Osteocyte (in vitro differentiated cells): ENCODE measurements at places on chromosomes 7 and 10. TPM values are rescaled to one million over a fixed set of nuclear protein-coding genes. Genes with fewer than 3 reads are reported as not detected.

Gene GJD4
- not detected in 2 replicates for total RNA-seq

DNA sequence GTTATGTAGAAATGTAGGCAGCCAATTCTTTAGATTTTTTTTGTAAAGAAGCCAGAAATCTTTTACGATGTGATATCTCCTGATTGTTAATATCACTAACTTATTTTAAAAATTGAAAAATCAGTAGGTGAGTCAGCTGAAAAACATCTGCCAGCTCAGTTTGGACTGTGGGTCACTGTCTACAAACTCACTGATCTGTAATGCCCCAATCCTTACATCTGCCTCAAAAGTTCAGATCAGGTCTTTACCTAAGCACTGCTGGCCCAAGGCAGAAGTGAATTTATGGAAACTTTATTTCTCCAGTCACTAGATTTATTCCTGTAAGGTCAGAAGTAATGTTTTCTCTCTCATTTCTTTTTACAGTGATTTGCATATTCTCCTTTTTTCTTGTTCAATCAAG, 31.0 kb upstream of the FAM13C start:
- no peak overlapping the region for H3K4me3 ChIP-seq
- peaks cover 3% of the 10 kb centered on the region for H3K4me1 ChIP-seq
- no peak for DNase-seq
- no peak overlapping the region for H3K27ac ChIP-seq

DNA sequence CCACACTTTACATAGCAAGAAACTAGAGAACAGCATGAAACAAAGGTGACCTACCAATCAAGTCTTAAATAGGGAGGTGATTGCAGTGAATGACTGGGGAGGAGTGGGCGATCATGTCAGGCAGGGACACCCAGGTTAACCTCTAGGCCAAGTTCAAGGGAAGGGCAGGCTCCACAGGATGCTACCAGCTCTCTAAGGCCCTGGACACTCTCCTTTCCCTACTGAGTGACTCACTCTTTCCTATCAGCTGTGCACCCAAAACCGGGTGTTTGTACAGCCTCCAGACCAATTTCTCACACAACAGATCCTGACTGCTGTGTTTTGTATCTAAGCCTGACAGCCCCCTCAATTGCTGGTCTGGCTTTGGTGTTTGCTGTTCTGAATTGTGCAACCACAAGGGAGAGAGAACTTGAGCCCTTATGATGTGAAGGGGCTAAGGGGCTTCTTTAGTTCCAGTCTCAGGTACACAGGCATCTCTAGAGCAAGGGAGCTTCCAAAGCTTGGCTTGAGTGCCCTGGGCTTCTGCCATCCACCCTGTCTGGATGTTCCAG, 107.8 kb downstream of the TBXAS1 start:
- no peak for DNase-seq
- H3K4me1 ChIP-seq, result peaks cover 9% of the 10 kb centered on the region
- no peak overlapping the region for H3K4me3 ChIP-seq
- no peaks in the 10 kb centered on the region for H3K36me3 ChIP-seq

Gene PRLHR
- total RNA-seq, result not detected in 2 replicates

DNA sequence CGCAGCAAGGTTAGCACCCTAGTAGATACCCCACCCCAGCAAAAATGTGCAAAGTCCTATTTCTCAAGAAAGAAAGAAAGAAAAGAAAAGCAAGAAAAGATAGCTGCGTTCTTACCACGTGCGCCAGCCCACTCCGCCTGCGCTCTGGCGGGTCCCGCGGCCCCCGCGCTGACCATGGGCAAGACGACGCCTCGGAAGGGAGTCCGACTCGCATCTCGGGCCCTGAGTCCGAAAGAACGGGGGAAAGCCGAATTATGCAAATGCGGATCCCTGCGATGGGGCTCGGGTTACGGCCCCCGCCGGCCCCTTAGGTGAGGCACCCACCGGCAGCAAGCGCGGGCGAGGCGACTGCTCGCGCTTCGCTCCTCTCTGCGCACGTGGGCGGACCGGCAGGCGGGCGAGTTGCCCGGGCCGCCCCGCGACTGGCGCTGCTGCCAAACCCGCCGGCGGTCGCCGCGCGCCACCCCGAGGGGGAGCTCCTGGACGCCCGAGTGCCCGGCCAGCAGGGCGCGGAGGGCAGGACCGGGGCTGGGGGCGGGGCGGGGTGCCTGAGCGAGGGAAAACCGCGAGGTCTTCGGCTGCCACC, 2.4 kb upstream of the EGR2 start:
- H3K4me3 ChIP-seq, result peak overlapping the region; percentile 82
- DNase-seq, result no peak
- peaks cover 54% of the 10 kb centered on the region for H3K27me3 ChIP-seq
- H3K36me3 ChIP-seq, result no peaks in the 10 kb centered on the region
- no peak overlapping the region for H3K27ac ChIP-seq

DNA sequence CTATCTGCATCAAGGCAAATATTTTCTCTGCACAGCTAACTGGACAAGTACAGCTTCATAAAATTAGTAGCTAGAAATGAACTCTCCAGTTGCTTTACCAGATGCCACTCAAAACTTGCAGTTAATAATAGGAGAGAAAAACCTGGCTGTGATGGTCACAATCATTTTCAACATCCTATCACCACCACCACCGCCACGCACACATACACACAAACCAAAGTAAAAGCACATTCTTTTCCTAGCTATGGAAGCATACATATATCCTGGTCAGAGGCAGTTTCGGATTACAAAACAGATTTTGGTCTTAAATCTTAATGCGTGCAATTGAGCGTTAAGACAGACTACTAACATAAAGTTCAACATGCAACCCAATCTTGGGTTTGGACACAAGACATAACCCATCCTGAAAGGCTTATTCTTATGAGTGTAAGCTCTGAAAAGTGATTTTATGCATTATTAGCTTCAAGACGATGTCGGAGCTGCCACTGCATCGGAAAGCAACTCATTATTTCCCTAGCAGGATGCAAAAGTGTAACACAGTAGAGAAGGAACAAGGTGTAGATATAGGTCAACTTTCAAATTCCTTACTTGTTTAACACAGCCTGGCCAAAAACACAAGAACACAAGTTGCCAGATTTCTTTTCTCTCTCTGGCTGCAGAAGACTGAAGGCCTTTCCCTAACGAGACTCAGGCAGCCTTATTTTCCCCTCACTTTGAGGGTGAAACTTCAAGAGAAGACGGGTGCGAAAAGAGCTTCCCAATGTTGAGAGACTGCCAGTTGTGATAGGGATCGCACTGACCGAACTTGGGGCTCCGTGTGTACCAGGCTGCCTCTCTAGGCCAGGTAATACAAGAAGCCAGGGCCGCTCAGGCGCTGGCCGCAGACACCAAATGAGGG, 1.2 kb downstream of the CACUL1 start:
- H3K36me3 ChIP-seq, result no peaks in the 10 kb centered on the region
- DNase-seq, result no peak
- H3K4me3 ChIP-seq, result peak overlapping the region; percentile 95

Gene LHFPL3
- total RNA-seq, result not detected in 2 replicates

DNA sequence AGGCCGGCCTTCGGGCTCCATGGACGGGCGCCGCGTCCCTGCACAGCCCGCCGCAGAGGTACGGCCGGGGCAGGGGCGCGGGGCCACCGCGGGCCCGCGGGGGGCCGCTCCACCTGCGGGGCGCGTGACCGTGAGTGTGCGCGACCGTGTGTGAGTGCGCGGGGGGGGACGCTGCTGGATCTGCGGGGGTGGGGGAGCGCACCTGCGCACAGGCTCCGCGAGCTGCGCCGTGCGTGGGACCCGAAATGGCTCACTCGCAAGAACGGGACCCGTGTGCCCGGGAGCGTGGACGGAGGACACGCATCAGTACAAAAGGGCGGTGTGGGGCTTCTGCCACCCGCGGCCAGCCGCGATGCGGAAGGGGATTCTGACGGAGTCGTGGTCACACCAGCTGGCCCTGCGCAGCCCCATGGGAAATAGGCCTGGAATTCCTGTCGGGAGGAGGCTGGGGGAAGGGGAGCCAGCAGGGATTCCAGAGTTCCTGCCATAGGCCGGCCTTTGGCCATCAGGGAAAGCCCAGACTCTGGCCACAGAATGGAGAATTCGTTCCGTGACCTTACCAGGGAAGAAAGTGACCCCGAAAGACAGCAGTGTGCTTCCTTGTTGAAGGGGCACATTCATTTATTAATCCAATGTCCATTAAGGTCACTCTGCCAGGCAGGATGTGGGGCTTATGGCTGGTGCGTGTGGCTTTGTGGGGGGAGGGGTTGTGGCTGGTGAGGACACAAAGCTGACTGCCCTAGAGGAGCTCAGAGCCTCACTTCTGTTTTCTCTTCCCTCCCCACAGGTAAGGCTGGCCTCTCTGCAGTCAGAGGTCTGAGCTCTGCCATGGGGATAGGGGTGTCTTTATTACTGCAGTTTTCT, 494 bp downstream of the REPIN1 start:
- H3K4me3 ChIP-seq, result peak overlapping the region; percentile 95
- no peak for DNase-seq
- H3K27ac ChIP-seq, result peak overlapping the region; percentile 95
- no peaks in the 10 kb centered on the region for H3K27me3 ChIP-seq

Gene GPR26
- total RNA-seq, result not detected in 2 replicates

Gene SLC18A2
- total RNA-seq, result not detected in 2 replicates
